ENCODE measurements at places on chromosomes 4 and X. TPM values are rescaled to one million over a fixed set of nuclear protein-coding genes. Genes with fewer than 3 reads are reported as not detected.

KIT gene
- 6.6 TPM for total RNA-seq

C4orf50 gene
- total RNA-seq = 0.54 TPM

GABRG1 gene
- not detected for total RNA-seq

USP26 gene
- not detected for total RNA-seq

CRMP1 gene
- not detected for total RNA-seq

SOX3 gene
- not detected for total RNA-seq

MID2 gene
- total RNA-seq = 14.9 TPM

MAGEB2 gene
- not detected for total RNA-seq

ADH1B gene
- 2.1 TPM for total RNA-seq

PF4V1 gene
- total RNA-seq = not detected

SMAD1 gene
- total RNA-seq = 1.0 TPM

PPP2R2C gene
- total RNA-seq = not detected

MAGEA8 gene
- not detected for total RNA-seq

USP17L13 gene
- not detected for total RNA-seq

CYSLTR1 gene
- total RNA-seq = 10.6 TPM

SLC9A7 gene
- 5.5 TPM for total RNA-seq

GC gene
- 2.0 TPM for total RNA-seq

CSAG3 gene
- not detected for total RNA-seq

TEX11 gene
- not detected for total RNA-seq

SORBS2 gene
- total RNA-seq = 0.15 TPM

FAM149A gene
- total RNA-seq = 0.57 TPM

GPC4 gene
- 0.13 TPM for total RNA-seq

NAP1L3 gene
- total RNA-seq = 5.2 TPM

CENPVL2 gene
- total RNA-seq = not detected

SLC25A6 gene
- total RNA-seq = 337 TPM

RAB41 gene
- not detected for total RNA-seq

TDO2 gene
- 0.16 TPM for total RNA-seq

ZNF711 gene
- total RNA-seq = 5.3 TPM

BANK1 gene
- 3.4 TPM for total RNA-seq

CT45A2 gene
- total RNA-seq = not detected

CFI gene
- total RNA-seq = 0.66 TPM

NDST4 gene
- total RNA-seq = not detected

PPID gene
- total RNA-seq = 15.8 TPM

P2RY4 gene
- 0.32 TPM for total RNA-seq

MCUB gene
- 106 TPM for total RNA-seq

GPRIN3 gene
- 17.4 TPM for total RNA-seq

FAM9C gene
- total RNA-seq = not detected

NAA11 gene
- total RNA-seq = not detected

PDZD4 gene
- 3.7 TPM for total RNA-seq

TLL1 gene
- not detected for total RNA-seq

Measured in T-cell (primary cell).